GM03348 (cell line): ENCODE measurements at places on chromosomes 6 and 20.

DNA sequence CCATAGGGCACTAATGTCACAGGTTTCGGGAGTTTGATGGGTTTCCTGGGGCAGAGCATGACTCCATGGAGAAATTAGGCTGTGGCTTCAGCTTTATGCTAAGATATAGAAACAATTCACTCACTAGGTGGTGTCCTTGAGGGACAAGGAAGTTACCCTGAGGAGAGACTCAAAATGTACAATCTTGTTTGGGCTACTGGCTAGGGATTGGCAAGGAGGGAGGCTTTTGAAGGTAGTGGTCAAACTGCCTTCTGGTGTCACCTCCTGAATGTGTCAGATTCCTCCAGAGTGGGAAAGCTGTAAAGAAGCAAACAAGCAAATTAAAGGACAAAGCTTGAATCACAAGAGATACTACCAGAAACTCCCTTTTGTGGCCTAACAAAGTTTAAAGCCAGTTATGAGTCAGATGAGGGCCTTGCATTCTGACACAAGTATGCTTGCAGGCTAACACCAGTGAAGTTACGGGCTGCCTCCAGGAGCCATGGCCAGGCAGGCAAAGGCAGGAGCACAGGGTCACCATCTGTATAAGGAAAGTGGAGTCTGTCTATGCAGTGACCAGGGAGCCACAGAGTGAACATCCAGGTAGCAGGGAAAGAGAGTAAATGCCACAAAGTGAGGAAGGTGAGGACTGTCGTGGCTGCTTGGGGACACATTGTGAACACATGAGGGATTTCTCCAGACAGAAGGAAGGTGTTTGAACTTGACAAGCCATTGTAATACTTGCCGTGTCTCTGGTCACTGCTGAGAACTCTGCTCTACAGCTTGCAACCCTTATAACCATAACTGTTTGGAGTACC, 107.7 kb upstream of the DTNBP1 start:
- DNase-seq, result no peak

GRCh38 chr20:2755451-2756055, 44.9 kb downstream of the CPXM1 start:
- no peak for DNase-seq

DNA sequence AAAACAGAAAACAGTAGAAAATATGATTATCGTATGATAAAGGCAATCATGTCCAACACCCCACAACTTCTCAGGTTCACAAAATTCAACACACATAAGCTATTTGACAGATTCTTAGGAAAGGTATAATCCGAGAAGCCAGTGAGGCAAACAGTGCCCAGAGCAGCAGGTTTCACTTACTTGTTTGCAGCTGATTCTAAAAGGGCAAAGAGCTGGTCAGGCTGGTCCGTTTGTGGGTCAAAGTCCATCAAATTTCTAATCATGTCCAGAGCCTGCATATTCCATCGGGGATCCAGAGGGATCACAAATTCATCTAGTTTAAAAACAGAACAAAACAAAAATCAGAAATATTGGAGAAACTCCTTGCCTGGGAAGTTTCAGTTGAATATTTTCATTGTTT, 69.8 kb upstream of the LYRM2 start:
- DNase-seq, result no peak

DNA sequence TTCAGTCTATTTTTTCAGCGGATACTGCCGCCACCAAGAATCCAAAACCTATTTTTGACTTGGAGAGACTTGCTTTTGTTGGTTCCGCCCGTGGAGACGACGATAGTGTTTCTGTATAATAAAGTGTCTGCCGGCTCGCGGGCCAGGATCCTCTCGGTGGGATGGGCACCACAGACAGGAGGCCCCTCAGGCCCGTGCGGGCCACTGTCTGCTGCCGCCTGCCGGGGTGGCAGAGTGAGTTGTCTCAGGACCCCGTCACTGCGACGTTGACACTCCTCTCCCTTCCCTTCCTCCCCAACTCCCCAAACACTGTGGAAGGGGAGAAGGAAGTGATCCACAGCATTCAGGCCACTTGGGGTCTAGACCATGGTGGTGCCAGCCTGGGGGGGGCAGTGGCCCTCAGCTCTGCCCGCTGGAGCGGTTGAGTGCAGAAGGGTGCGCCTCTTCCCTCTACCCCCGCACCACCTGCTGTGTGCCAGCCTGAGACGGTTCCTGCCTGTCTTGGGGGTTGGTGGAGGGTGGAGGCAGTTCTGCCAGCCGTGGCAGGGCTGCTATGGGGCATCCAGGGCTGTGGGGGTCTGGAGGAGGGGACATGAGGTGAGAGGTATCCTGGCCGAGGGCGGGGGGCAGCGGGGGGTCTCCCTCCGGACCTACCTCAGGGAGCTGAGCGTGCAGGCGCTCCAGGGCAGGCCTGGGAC, 17.5 kb downstream of the RBM38 start:
- no peak for DNase-seq

DNA sequence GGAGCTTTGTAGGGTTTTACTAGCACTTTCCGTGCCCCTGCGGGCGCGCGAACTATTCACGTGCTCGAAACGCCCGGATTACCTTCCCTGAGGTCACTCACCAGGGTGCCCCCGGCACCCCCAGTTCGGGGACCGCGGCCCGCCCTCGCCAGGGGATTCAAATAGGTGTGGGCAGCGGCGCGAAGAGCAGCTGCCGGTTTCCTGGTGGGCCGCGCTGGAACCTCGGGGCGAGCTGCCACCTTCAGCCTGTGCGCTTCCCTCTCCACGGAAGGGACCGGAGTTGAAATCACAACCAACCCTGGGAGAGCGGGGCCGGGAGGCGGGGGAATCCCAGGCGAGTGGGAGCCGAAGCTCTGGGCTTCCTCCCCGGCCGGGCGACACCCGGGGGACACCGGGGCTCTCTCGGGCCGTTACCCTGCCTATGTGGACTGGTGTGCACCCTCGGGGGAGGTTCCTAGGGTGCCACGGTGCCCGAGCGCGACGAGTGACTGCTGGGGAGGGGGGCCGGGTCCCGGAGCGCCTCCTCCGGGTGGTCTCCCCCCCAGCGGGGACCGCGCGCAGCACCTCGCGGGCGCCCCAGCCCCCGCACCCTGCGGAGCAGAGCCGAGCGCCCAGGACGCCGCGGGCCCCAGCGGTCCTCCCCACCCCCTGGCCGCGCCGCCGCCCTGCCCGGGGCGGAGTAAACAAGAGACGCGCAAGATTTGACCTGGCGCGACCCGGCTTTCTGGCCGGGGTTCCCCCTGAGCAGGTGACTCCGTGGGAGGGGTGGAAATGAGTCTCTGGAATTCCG, 2.1 kb upstream of the HIVEP2 start:
- peak; percentile 87 for DNase-seq

GRCh38 chr6:91243436-91243835, 656.6 kb upstream of the MAP3K7 start:
- no peak for DNase-seq

DNA sequence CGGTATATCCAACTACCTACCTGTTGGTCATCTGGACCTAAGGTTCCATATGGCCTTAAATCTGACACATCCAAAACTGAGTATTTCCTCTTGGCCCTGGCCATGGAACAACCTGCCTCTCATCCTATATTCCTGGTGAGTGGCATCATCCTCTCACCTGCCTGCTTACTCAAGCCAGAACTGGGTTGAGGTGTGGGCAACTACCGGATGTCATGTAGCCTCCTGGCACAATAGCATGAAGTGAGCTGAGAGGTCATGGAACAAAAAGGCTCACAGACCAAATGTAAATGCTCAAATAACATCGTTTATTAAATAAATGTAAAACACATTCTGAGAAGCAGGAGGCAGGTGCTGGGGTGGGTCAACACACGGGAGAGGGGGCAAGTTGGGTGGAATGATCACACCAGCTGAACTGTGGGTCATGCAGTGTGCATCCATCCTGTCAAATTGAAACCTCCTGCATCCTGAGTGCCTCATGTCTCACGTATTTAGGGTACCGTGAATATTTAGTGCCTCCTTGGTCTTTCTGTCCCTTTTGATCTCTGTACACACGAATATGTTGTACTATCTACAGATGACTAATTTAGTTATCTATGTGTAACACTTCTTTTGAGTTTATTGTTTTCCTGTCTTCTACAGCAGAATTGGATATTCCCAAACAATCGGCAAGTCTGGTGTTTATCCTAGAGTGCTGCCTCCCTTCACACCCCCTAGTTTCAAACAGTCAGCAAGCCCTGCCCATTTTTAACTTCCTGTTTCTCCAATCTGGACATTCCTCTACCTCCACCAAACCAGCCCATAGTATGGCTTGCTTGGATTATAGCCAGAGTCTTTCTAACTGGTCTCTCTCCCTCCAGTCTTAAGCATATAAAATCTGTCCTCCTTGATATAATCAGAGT, 7.9 kb upstream of the POU5F1 start:
- no peak for DNase-seq

DNA sequence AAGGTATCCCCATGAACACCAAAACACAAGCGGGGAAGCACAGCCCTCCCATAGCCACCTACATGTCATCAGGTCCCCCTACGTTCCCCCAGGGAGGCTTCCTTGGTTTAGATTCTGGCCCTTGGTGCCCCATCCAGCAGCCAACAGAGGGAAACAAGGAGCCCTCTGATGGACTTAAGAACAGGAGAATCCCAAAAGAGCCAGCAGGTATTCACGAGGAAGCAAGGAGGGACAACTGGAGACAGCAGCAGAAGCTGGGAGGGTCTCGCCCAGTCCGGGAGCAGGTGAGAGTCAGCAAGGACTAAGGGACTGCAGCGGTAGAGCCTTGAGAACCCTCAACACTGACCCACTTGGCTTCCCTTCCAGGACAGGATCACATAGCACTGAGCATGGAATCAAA, 58.4 kb upstream of the TOP1 start:
- DNase-seq, result no peak

DNA sequence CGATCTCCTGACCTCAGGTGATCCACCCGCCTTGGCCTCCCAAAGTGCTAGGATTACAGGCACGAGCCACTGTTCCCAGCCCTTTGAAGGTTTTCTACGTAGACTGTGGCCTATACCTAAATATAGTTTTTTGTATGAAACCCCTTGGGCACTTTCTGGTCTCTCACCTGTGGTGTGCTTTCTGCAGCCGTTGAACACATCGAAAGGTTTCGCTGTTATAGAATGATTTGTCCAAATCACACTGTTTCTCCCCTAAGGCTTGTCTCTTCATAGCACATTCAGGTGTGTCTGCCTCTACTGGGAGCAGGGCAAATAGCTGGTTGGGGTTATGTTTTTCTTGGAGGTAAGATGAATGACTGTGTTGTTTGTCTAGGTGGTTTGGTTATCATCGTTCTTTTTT, 597.9 kb downstream of the RNF144B start:
- DNase-seq, result no peak

- DNase-seq, result peak; percentile 33
Measured at GRCh38 chr6:159758031-159759001, 3.5 kb upstream of the ACAT2 start.

- no peak for DNase-seq
Measured at GRCh38 chr20:19114410-19114809, 98.0 kb upstream of the SLC24A3 start.

DNA sequence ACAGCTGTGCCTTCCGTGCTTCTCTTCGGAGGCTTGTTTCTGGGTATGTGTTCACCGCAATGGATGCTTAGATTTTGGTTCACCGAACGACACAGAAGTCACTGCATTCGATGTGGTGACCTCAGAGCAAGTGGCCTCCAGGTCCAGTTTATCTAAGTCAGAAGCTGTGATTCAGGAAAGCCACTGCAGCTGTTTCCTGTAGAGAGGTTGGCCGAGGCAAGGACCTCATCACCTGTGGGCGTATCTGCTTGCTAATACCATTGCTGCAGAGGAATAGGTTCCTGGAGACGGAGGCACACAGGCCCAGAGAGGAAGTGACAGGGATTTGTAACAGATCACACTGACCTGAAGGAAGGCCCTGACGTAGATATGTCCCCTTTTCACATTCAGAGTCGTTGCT, 82.7 kb downstream of the FARS2 start:
- DNase-seq, result no peak

DNA sequence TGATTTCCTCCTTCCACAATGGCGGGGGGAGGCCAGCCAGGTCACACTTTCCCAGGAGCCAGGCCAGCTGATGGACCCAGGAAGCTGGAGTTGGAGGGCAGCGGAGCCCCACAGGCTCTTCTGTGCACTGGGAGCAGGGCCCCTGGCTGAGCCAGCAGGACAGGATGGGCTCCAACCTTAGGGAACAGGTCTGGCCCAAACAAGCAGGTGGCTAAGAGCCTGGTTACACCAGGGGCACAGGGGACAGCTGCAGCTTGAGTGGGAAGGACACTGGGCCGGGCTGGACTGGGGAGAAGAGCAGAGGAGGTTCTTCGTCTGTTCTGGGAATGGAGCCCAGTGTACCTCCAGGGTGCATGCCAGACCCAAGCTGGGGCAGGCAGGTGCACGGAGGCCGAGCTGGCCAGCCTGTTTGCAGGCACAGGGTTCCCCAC, 102.3 kb downstream of the DLL1 start:
- no peak for DNase-seq

DNA sequence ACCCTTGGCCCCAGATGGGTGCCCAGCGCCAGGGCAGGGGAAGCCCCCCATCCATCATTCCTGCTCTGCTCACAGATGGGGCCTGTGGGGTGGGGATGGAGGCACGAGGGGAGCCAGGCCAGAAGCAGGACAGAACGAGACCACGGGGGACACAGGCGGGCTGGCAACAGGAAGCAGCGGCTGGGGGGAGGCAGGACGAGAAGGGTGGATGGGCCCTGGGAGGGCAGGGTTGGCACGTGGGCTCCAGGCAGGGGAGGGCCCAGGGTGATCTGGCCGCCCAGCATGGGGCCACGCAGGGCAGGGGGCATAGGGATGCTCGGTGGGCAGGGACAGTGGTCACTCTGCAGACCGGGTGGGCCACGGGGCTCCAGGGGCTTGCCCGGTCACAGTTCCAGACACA, 41.6 kb downstream of the KCNQ2 start:
- no peak for DNase-seq

DNA sequence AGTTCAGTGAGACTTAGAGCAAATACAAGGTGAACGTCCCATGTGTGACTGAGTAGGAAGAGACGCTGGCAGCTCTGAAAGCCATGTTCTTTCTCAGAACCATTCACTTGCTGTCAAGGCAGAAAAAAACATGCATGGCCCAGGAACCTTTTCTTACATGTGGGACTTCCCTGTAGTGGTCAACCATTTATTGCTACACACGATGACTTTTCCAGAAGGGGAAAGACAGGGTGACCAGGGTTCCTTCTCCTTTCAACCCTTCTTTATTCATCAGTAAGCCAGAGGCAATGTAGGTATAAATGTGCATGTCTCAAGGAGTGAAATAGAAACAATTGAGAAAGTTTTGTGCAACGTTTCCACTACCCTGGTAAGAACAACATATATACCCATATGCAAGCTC, 189.0 kb downstream of the NFATC2 start:
- DNase-seq, result no peak
